Forelimb muscle (tissue), 1 donor: ENCODE measurements at places on chromosomes 1 and 21. TPM values are rescaled to one million over a fixed set of nuclear protein-coding genes. Genes with fewer than 3 reads are reported as not detected.

DNA sequence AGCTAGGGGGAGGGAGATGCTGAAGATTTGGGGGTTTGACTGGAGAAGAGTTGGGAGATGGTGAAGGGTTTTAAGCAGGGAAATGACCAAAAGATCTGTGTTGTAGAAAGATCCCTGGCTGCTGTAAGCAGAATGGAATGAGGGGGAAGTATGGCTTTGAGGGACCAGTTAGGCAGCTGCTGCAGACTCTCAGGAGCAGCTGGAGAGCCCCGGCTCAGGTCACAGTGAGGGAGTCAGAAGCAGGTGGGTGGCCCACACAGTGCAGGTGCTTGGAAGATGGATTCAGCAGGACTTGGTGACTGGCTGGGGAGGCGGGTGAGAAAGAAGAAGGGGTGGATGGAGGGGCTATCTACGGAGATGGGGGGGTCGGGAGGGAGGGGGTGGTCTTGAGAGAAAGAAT lies 35.7 kb downstream of the EDN2 start:
- no peak for DNase-seq

DNA sequence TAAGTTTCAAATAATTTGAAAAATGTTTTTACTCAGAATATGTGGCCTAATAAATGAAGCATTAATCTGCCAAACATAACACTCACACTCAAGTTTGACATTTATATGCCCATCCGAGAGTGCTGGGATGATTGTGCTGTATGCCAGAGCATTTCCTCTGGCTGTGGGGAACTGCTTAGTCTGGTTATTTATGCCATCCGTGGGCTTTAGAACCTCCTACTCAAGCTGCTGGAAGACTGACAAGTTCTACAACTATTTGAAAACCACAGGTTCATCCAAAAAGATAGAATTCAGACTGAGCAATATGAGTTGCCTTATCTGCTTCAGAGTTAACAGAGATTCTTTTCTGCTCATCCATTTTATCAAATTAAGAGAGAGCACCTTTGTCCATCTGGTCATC lies 25.9 kb downstream of the PCNX2 start:
- no peak for DNase-seq

- DNase-seq, result no peak
Observed at GRCh38 chr1:30798389-30799232, 41.0 kb upstream of the LAPTM5 start.

The TTLL7 gene
- polyA plus RNA-seq, result 33.0 TPM

- DNase-seq, result no peak
Observed at GRCh38 chr21:32321480-32321879, 22.8 kb downstream of the MRAP start.

DNA sequence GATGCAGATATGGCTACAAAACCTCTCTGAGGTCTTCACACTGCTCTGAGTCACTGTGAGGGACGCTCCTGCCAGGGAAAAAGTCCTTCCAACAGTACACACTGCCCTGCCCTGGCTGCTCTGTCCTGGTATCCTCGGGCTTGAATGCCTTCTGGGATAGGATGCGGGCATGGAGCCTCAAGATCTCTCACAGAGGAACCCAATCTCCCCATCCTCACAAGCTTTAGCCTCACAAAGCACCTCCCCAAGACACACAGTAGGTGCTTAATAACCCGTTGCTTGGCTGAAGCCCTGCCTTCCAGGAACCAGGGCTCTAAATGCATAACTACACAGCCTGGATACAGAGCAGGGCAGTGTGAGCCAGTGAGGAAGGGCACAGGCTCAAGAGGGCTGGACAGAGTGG lies 9.2 kb downstream of the RAP1GAP start:
- DNase-seq, result no peak

- no peak for DNase-seq
Observed at GRCh38 chr1:100719490-100719889, at the start of gene VCAM1. VCAM1 (plus strand) TSS chr1:100719742; CDS start chr1:100719861, 119 bp downstream.

The LCE2A gene
- polyA plus RNA-seq, result not detected

DNA sequence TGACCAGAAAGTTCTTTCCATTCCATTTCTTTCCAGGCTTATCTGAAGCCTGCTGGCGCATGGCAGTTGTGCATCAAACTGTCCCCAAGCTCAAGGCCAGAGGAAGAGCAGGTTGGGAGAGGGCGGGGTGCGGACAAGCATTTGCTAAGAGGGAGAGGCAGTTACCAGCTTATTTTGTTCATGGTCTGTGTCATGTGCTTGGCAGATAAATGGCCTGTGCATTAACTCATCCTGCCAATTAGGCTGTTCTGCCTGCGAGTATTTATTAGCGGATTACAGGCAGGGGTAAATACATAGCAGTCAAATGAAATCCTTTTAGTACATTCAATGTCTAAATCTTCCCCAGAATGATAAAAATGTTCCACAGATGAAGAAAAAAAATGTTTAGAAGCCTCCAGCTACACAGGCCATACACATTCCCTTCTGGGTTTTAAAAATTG lies 48.9 kb upstream of the B3GALNT2 start:
- DNase-seq, result no peak

The NOS1AP gene
- polyA plus RNA-seq, result 0.56 TPM
